ENCODE measurements at places on chromosomes 1 and 21.

- no peak for DNase-seq
Observed at GRCh38 chr1:116178837-116179236, 67.6 kb downstream of the MAB21L3 start.

GRCh38 chr1:237542525-237543418 lies 347.9 kb downstream of the ZP4 start:
- DNase-seq = no peak

- no peak for DNase-seq
Observed at GRCh38 chr1:180620581-180620980, 11.2 kb upstream of the XPR1 start.

DNA sequence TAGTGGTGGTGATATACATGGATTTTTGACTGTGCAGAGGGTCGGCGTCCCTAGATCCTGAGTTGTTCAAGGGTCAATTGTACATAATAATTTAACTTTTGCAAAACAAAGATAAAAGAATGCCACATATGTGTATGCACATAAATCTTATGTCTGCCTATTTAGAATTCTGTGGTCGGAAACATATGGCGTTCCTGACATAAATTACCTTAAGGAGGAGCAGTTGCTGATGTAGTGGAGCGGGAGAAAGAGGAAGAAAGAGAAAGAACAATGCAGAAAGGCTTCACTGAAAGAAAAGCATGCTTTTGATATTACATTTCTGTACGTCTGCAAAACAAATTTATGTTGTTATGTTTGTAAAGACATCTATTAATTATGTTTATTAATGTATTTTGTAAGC lies 40.0 kb downstream of the S1PR1 start:
- DNase-seq = no peak

DNA sequence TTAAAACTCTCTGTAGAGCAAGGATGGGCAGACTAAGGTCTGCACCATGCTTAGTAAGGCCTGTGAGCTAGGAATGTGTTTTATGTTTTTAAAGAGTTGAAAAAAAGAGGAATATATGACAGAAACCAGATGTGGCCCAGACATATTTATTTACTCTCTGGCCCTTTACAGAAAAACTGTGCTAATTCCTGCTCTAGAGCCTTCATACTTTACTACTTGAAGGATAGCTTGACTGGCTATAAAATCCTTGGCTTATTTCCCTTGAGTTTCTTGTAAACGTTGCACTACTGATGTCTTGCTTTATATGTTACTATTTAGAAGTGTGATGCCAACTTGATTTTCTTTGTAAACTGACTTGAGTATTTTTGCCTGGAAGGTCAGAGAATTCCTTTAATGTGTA lies 33.5 kb downstream of the CTBS start:
- DNase-seq = no peak

GRCh38 chr1:215001419-215002021 lies 81.0 kb upstream of the KCNK2 start:
- DNase-seq = no peak

DNA sequence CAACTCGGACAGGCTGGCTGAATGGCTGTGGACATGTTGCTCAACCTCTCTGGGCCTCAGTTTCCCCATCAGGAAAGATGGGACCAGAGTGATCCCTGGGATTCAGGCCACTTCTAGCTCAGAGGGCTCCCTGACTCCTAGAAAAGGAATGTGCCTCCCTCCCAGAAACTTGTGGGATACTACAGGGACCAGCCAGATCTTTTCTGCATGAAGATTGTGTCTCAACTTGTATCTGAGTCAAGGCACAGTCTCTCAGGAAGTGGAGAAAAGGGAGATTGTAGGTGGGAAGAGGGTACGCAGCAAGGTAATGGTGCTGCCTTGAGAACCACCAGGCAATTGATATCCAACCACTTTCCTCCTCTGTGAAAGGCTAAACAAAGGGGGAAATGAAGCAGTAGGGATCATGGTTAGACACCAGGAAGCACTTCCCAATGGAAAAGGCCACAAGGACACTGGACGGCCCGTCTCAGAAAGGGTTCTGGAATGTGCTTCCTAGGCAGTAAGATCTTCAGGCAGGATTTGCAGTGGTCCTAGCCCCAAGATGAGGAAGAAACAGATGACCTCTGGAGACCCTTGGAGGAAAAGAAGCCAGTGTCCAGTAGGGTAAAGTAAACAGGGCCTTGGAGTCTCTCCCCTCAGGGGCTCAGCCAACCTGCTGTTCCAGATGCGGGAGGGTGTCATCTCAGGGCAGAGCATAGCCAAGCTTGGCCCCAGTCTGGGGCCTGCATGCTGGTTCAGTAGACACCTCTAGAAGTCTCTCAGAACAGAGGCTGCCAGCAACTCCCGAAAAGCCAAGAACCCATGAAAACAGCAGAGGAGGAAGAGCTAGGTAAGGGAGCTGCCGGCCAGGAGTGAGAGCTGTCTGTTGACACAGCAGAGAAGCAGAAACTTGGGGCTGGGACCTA lies 16.8 kb downstream of the IFFO2 start:
- DNase-seq = no peak

DNA sequence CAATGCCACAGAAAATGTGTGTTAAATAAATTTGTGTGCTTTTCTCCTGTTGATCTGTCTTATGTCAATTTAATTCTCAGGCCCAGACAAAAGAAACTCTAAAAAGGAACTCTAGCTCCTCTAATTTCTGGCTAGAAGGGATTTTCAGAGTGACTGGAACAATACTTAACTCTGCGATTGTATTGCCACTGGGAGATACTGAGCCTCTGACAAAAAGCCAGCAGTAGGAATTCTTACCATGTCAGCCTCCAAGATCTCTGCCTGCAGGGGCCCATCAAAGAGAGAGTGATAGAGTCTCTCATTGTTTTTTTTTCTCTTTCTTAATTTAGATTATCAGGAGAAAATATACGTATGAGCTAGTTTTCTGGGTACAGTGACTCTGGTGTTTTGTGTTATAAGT lies 1165.7 kb downstream of the BRINP3 start:
- no peak for DNase-seq
